Activated CD8-positive, alpha-beta memory T cell treated with anti-CD3 and anti-CD28 coated beads for 48 hours (primary cell): ENCODE measurements at places on chromosomes 12 and 14.

DNA sequence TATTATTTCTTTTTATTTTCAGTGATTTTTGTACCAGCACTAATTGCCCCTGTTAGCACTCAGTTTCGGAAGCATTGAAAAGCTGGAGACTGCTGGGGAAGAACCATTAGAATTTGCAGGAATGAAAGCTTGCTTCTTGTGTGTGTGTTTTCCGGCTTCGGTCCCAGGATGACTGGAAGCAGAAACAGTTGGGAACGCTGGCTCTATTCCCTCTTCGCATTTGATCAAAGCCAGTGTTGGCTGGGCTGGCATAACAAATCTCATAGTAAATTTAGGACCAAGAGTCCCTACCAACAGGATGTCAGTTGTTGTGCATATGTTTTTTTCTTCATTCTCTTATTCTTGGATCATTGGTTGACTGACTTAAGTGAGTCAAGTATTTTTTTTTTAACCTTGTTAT, 53.6 kb upstream of the TRAF3 start:
- DNase-seq, result no peak

GRCh38 chr14:91985521-91986255, 38.2 kb upstream of the FBLN5 start:
- no peak for DNase-seq

DNA sequence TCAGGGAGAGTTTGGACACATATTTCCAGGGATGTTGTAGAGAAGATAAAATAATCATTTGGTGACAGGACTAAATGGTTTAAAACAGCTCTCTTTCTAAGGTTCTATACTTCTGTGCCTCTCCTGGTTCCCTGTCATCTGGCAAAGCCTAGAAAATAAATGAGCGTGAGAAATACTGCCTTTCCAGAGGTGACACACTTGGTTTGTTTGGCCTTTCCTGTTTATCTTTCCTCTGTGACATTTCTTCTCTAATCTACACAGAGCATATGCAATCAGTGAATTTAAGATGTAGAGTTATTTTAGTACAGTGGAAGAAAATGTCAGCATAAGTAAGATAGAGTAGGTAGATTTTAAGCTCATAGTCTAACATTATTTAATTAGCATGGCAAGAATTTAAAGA, 22.0 kb upstream of the SSTR1 start:
- no peak for DNase-seq

- DNase-seq, result no peak
Observed at GRCh38 chr12:31877884-31878283, 81.3 kb upstream of the RESF1 start.

DNA sequence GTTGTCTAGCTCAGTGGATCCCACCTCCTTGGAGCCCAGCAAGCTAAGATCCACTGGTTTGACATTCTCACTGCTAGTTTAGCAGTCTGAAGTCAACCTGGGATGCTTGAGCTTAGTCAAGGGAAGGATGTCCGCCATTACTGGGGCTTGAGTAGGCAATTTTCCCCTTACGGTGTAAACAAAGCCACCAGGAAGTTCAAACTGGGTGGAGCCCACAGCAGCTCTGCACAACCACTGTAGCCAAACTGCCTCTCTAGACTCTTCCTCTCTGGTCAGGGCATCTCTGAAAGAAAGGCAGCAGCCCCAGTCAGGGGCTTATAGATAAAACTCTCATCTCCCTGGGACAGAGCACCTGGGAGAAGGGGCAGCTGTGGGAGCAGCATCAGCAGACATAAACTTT, 16.7 kb upstream of the TAS2R43 start:
- DNase-seq, result no peak

DNA sequence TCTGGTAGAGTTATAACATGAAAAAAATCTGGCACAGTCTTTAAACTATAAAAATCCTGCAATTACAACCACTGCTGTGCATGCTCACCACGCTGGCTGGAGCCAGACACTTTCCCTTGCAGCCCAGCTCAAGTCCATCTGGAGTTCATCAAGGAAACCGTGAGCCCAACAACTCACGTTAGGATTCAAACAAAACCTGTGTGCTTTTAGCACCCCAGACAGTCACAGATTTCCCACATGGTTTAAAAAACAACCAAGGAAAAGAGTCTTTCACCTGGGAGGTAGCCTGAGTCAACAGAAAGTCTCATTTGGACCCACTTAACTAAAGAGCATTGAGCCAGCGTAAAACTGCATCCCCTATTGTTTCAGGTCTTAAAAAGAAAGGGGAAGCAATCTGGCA, 4.7 kb downstream of the LRIG3 start:
- no peak for DNase-seq

DNA sequence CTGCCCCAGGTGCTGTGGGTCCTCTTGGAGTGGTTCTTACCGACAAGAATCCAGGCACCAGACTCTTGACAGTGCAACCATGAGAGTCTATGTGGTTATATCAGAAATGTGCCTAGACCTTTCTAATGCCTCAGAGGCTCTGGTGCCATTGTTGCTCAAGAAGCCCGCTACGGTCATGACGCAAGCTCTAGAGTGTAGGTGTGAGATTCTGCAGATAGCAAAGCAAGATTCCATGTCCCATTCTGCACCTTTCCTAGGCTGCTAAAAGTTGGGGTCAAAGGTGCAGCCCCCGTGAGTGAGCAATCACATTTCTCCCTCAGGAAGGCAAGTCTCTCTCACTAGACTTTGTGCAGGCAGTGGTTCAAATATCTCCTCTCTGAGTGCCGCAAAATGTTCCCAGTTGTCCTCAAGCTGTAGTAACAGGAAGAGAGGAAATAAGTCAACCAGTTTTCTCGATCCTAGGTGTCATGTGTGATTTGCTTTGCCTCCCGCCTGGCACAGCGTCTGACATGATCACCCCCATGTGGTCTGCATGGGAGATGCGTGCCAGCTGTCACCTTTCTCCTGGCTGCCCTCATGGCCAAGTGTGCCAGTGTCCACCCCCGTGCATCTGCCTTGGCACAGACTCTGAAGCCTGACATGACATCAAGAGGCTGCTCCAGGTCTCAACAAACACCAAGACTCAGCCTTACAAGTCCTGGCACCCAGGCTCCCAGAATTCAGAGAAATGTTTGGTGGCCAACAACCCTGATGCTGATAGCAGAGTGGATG, 122.5 kb upstream of the COCH start:
- DNase-seq, result no peak

GRCh38 chr12:106051853-106052531, 86.8 kb downstream of the NUAK1 start:
- no peak for DNase-seq

GRCh38 chr14:43359317-43359716, 1147.8 kb downstream of the FSCB start:
- DNase-seq, result no peak

- no peak for DNase-seq
Observed at GRCh38 chr12:45688183-45688582, 41.3 kb upstream of the ARID2 start.

- DNase-seq, result no peak
Observed at GRCh38 chr14:51331486-51332367, 91.7 kb downstream of the TMX1 start.

DNA sequence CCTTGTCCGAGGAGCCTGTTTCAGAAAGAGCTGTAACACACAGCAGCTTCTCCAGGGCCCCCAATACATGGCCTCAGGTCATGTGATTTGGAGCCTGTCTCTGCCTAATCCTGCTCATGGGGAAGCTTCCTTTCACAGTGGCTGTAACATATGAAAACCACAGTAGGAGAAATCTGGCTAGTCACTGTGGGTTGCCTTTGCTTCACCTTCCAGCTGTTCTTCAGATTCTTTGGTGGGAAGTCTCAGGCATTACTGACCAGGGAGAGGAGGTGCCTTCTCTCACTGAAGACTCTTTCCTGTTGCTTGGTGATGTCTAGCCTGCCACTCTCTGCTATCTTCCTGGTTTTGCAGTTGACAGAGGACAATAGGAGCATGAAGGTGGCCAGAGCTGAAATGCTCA, 350.6 kb downstream of the DPF3 start:
- DNase-seq, result no peak

GRCh38 chr12:91695964-91696363, 449.7 kb downstream of the BTG1 start:
- DNase-seq, result no peak

DNA sequence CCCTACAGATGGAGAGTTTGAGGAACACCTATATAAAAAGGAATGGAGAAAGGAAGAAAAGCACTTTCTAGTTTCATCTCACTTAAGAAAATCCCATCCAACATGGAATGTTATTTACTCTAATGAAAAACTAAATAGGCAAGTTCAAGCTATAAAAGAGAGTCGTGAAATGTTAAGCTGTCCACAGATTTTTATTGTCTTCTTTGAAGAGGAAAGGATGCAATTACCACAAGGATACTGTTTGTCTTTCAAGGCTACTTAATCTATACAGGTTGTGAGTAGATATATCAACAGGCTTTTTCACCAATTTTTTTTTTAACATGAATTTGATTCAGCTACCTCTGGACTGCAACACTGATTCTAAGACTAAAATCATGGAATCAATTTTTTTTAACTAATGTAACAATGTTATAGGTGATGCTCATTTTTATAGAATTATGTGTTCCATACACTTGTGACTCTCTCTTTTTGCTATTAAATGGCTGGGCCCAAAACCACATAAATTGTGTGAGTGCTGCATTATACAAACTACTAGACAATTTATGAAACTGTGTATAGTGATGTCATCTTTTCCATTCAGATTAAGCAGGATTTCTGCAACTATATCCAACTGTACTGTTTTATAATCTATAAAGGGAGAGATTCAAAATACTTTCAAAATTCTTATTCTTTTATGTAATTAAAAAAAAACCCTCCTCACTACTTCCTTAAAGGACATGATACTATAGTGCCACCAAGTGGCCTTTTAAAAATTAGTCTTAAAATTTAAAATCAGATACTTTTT, 26.8 kb upstream of the BMAL2 start:
- DNase-seq, result no peak

DNA sequence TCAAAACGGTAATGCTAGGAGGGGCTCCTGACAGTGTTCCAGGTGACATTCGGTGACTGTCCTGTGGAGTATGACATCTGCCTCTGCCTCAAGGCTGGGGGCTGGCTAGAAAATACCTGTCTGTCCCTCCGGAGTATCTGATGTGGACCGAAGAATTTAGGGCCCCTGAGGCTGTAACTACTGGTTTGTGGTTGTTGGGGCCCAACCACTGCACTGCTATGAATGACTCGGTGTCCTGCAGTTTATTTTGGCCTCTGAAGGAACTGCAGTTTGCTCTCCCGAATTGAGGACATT, 198.9 kb upstream of the CAND1 start:
- no peak for DNase-seq
